Muscle of leg (tissue), 16 donors: ENCODE measurements at places on chromosomes 16 and 17. TPM values are rescaled to one million over a fixed set of nuclear protein-coding genes. Genes with fewer than 3 reads are reported as not detected.

Gene FAM20A
- 5.7 TPM for total RNA-seq

- no peak overlapping the region for H3K4me3 ChIP-seq
- H3K36me3 ChIP-seq: no peaks in the 10 kb centered on the region
- peaks cover 13% of the 10 kb centered on the region for H3K4me1 ChIP-seq
- peak; percentile 70 for DNase-seq
These were observed 48.4 kb downstream of the COTL1 start for GRCh38 chr16:84569382-84569987.

Gene C16orf89
- total RNA-seq: not detected

GRCh38 chr17:31310260-31310659 is 3.6 kb downstream of the EVI2B start:
- no peak overlapping the region for H3K4me3 ChIP-seq
- H3K27me3 ChIP-seq: no peaks in the 10 kb centered on the region
- H3K4me1 ChIP-seq: no peaks in the 10 kb centered on the region
- H3K36me3 ChIP-seq: peaks cover 3% of the 10 kb centered on the region

- no peaks in the 10 kb centered on the region for H3K27me3 ChIP-seq
- H3K4me3 ChIP-seq: no peak overlapping the region
- H3K27ac ChIP-seq: no peak overlapping the region
- DNase-seq: peak; percentile 14
- H3K4me1 ChIP-seq: no peaks in the 10 kb centered on the region
These were observed 23.0 kb downstream of the SLC35G3 start for GRCh38 chr17:35170968-35171771.

Gene CWC25
- total RNA-seq: 9.2 TPM

DNA sequence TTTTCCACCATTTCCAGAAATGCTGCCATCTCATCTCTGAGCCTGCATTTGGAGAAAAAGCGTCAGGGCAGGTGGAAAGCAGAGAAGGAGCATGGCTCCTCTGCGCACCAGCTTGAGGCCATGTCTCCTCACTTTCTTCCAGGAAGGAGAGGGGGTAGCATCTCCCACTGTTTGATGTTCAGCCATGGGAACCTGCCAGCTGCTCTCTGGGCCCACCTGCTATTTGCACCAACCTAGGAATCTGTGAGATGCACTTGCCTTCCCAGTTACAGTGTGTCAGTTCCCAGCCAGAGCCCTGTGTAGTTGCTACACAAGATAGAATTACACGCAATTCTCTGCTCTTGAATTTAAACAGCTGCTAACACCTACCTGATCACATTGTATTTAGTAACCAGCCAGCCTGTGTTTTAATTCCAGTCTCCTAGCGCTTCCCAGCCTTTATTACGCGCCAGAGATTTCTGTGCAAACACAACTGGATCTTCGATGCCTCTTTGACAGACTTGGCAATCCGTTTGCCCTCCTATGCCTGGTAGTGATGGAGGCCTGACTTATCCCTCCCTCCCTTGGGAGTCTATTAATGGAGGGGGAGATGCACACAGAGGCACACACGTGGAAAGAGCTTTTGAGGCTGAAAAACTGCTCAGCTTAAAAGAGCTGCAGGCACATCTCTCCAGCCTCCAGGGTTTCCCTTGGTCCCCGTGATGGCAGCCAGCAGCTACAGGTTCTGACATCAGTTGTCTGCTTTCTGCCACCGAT is 98.1 kb upstream of the SEC14L1 start:
- no peak for DNase-seq
- no peaks in the 10 kb centered on the region for H3K36me3 ChIP-seq
- peaks cover 2% of the 10 kb centered on the region for H3K27me3 ChIP-seq
- no peak overlapping the region for H3K27ac ChIP-seq
- no peaks in the 10 kb centered on the region for H3K4me1 ChIP-seq
- H3K4me3 ChIP-seq: no peak overlapping the region

DNA sequence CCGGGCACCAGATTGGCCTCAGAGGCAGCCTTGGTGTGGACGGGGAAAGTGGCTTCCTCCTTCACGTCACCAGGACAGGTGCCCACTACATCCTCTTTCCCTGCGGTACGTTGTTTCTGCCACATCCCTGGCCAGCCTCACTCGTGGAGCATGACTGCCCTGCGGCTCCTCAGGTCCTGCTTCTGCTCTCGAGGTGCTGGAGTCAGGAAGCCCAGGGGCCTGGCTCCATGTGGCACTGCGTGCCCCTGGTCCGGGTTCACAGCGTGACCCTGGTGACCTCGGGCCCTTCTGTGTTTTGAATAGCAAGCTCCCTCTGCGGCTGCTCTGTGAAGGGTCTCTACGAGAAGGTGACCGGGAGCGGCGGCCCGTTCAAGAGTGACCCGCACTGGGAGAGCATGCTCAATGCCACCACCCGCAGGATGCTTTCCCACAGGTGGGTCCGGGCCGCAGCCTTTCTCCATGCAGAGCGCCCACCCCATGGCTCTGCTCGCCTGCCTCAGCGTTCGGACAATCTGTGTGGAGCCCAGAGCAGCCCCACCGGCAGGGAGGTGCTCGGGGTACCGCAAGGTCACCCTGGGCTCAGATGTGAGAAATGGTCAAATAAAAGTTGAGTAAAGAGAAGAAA is 13.5 kb downstream of the RGS11 start:
- H3K27me3 ChIP-seq: no peaks in the 10 kb centered on the region
- peaks cover 22% of the 10 kb centered on the region for H3K4me1 ChIP-seq
- H3K36me3 ChIP-seq: peaks cover 54% of the 10 kb centered on the region
- no peak overlapping the region for H3K27ac ChIP-seq

GRCh38 chr17:6019959-6020358 is 50.2 kb upstream of the WSCD1 start:
- DNase-seq: peak; percentile 5
- H3K4me1 ChIP-seq: peaks cover 12% of the 10 kb centered on the region

GRCh38 chr17:1110862-1111598 is 68.8 kb downstream of the ABR start:
- no peaks in the 10 kb centered on the region for H3K27me3 ChIP-seq
- H3K4me3 ChIP-seq: no peak overlapping the region
- H3K36me3 ChIP-seq: no peaks in the 10 kb centered on the region
- peak; percentile 58 for DNase-seq
- peak overlapping the region; percentile 65 for H3K27ac ChIP-seq

Gene MON1B
- 3.9 TPM for total RNA-seq

GRCh38 chr16:19294156-19294649 is 8.7 kb downstream of the CLEC19A start:
- DNase-seq: peak; percentile 86
- peaks cover 16% of the 10 kb centered on the region for H3K4me1 ChIP-seq
- H3K27me3 ChIP-seq: peaks cover 2% of the 10 kb centered on the region

Gene ARHGAP27
- total RNA-seq: 7.1 TPM

DNA sequence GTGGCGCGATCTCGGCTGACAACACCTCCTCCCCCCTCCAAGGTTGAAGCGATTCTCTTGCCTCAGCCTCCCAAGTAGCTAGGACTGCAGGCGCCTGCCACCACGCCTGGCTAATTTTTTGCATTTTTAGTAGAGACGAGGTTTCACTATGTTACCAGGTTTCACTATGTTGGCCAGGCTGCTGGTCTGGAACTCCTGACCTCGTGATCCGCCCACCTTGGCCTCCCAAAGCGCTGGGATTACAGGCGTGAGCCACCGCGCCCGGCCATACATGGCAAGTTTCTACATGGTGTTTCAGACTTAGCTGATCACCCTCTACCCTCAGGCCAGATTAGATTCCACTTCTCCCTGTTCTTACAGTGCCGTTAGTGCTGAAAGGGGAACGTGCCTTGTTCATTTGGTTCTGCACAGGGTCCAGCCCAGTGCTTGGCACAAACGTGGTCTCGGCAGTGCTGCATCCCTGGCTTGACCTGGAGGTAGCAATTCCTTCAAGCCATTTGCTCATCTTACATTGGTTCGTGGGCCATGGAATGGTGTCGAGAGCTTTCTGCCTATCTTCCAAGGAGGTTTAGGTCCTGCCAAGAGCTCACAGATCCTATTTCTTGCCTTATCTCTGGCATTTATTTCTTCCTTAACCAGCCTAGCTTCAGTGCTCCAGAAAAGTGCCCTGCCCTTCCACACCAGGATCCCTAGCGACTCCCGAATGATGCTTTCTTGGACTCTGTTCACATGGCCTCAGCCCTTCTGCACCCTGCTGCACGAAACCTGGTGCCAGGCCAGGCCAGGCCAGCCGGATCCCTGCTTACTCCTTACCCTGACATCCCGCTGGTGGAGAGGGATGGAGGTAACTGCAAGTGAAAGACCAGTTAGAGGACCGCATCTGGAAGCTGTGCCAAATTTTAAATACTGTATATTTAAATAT is 14.8 kb upstream of the AURKB start:
- H3K4me1 ChIP-seq: peaks cover 32% of the 10 kb centered on the region
- no peak overlapping the region for H3K27ac ChIP-seq
- no peak for DNase-seq

GRCh38 chr17:81522491-81523401 is 5.4 kb upstream of the FSCN2 start:
- H3K27me3 ChIP-seq: peaks cover 65% of the 10 kb centered on the region
- peak; percentile 61 for DNase-seq
- H3K27ac ChIP-seq: no peak overlapping the region
- H3K4me3 ChIP-seq: no peak overlapping the region

DNA sequence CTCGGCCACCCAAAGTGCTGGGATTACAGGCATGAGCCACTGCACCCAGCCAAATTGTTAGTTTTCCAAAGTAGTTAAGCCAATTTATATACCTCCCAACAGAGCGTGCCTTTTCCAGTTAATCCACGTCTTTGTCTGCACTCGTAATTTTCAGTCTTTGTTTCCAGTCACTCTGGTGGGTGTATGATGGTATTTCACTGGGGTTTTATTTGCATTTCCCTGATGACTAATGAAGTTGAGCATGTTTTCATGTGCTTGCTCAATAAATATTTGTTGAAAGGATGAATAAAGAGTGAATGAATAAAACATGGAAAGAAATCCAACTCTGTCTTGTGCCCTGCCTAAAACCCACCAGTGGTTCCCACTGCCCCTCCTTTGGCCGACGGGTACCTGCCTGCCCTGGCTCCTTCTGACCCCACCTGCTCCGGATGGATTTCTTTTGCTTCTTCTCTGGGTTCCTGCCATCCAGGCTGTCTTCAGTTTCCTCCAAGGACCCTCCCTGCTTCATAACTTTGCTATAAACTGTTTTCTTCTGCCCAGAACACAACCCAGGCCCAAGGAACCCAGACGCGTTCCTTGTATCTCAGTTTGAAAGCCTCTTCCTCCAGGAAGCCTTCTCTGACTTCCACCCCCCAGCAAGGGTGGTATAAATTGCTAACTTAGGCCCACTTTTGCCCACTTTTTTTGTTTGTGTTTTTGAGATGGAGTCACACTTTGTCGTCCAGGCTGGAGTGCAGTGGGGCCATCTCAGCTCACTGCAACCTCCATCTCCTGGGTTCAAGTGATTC is 3.0 kb upstream of the ABCC1 start:
- no peaks in the 10 kb centered on the region for H3K36me3 ChIP-seq
- peaks cover 8% of the 10 kb centered on the region for H3K27me3 ChIP-seq
- H3K4me3 ChIP-seq: no peak overlapping the region
- no peak overlapping the region for H3K27ac ChIP-seq
- peaks cover 16% of the 10 kb centered on the region for H3K4me1 ChIP-seq

DNA sequence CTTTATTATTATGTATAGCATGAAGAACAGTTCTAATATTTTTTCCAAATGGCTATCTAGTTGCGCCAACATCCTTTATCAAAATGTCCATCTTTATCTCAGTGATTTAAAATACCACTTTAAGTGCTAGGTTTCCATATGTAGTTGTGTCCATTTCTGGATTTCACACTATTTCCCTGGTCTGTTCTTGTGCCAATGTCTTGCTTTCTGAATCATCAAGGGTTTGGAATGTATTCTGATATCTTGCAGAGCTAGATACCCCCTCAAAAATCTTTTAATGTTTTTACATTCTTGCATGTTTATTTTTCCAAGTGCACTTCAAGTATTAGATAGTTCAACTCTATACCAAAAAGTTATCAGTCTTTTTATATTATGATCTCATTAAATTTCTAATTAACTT is 14.3 kb downstream of the MBTD1 start:
- no peak overlapping the region for H3K4me3 ChIP-seq
- no peaks in the 10 kb centered on the region for H3K27me3 ChIP-seq
- no peak overlapping the region for H3K27ac ChIP-seq
- DNase-seq: no peak
- peaks cover 2% of the 10 kb centered on the region for H3K36me3 ChIP-seq

Gene GOT2
- 33.5 TPM for total RNA-seq

Gene CCL5
- total RNA-seq: 0.75 TPM

- H3K27ac ChIP-seq: no peak overlapping the region
- peaks cover 26% of the 10 kb centered on the region for H3K4me1 ChIP-seq
- H3K4me3 ChIP-seq: peak overlapping the region; percentile 5
- peaks cover 96% of the 10 kb centered on the region for H3K27me3 ChIP-seq
- peak; percentile 26 for DNase-seq
These were observed 2.2 kb downstream of the TMEM132E start for GRCh38 chr17:34581446-34582184.

Gene SHISA6
- 3.2 TPM for total RNA-seq

Gene TMEM95
- not detected for total RNA-seq

DNA sequence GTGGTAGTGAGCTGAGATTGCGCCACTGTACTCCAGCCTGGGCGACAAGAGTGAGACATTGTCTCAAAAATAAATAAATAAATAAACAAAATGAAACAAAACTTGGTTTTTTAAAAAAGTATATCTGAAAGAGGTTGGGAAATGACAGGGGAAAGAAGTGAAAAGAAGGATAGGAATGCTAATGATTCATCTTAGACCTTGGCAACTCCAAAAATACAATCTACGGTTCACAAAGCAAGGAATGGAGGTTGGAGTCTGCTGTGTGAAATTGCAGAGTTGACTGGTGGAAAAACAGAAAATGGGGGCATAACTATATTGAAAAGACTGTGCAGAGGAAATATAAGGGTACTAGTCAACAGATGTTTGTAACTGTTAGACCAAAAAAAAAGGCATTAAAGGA is 40.0 kb upstream of the CD300E start:
- H3K4me3 ChIP-seq: no peak overlapping the region
- no peak overlapping the region for H3K27ac ChIP-seq
- no peaks in the 10 kb centered on the region for H3K36me3 ChIP-seq
- no peaks in the 10 kb centered on the region for H3K4me1 ChIP-seq

Gene DNAH2
- total RNA-seq: 4.6 TPM

DNA sequence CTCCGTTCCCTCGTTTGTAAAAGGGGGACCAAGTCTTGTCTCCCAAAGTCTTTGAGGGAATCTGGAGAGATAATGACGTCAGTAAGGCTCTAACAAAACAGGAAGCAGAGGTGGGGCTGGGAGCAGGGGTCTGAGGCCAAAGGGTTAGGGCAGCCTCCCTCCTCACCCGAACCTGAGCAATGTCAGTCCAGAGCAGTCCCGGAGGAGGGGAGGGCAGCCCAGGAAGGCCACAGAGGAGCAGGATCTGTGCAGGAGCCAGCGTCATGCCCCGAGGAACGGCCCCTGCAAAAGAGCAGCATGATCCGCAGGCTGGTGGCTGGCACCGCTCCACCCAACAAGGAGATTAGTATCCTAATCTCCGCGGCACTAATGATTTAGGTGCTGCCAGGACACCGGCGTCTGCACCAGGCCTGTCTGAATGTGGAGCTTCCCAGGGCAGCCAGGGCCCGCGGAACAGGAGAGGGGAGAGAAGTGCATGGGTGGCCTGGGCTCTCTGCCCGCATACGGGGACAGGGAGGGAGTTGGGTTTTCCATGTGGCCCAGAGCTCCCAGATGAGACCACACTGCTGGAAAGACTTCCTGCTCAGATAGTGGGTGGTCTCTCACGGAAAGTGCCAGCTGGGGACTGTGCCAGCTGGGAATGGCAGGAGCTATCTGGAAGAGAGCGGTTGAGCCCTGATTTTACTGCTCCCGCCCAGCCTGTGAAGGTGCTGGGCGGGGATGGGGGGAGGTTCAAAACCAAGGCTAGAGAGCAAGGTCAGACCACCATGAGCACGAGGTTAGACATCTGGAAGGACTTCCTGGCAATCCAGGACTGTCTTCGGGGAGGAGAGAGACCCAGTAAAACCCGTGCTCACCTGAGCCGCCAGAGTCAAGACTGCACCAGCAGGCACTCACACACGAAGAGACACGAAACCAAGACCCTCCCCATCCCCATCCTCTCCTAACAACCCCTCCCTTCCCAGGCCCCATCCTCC is 11.0 kb upstream of the KRT17 start:
- H3K36me3 ChIP-seq: no peaks in the 10 kb centered on the region
- DNase-seq: peak; percentile 81
- no peak overlapping the region for H3K27ac ChIP-seq
- H3K4me1 ChIP-seq: peaks cover 28% of the 10 kb centered on the region
- H3K4me3 ChIP-seq: no peak overlapping the region
